CD4-positive, alpha-beta T cell treated with Interleukin-4 for 4 hours (primary cell): ENCODE measurements at places on chromosomes 2 and 18.

DNA sequence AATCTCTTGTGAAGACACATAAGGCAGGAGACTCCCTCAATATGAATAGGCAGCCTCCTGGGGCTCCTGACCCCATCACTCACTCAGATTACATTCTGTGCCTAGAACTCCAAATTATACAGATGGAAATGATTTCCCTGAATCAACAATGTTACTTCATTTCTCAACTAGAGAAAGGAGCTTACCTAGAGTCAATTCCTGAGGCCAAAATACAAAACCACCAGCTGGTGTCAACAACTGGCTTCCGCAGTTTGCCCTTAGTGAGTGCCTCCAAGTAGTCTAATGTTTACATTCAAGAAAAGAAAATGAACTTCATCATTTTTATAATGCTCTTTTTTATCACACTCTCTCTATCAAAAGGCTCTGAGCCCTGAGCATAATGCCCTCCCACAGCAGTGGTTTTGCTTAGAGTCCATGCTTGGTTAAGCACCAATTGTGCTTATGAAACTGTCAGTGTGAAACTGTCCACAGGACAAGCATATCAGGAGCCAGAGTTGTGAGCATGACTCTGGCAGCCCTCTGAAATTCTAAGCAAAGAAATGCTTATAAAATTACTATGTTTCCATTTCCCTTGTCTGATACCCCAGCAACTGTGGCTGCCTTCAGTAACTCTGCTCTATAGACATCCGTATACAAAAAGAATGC, 305.7 kb upstream of the PKDCC start:
- DNase-seq: no peak

DNA sequence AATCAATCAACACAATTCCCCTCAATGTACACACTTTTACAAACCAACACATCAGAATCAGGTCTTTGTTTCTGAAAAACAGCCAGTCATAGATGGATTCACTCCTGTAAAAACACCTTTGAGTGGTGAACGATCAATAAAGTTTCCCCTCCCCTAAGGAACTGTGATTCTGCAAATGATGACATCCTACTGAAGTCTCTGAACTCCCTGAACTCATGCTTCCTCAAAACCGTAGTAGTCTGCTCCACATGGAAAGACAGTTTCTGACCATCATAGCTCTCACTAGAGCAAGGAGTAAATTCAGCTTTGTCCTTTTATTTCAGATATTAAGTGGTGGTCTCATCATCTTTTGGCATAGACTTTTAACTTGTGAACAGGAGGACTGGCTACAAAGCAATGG, 43.5 kb upstream of the ACTR3 start:
- DNase-seq: no peak

- peak; percentile 54 for DNase-seq
Measured at GRCh38 chr2:148989882-148990493, 48.5 kb upstream of the LYPD6B start.

GRCh38 chr2:132896073-132896472, 226.1 kb upstream of the LYPD1 start:
- no peak for DNase-seq

DNA sequence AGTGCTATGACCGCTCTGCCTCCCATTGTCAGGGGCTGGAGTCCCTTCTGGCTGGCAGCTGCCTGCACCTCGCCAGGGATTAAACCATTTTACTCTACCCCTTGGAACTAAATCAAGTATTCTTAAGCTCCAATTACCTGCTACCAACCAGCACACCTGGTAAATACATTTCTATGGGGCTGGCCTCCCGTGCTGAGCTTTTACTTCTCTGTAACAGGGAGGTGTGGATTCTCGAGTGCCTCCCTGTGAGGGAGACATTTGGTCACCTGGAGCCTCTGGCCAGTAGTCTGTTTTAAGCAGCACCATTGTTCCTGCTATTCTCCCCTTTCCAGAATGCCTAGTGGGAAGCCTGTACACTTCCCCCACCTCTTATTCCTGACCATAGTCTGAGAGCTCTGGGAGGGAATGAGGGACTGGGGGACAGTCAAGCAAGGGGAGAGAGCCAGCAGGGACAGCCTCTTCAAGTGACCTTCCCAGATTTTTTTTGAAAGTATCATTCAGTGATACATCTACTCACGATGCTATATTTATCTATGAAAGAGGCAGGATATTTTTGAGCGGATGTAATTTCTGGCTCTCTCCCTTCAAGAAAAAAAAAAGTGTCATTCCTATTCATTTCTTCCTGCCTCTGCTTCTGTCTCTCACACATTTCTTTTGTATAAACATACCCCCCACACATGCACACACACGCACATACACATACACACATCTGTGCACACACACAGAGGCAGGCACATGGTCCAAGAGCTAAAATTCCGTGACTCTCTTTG, 112.8 kb downstream of the CAPN13 start:
- no peak for DNase-seq
